ENCODE measurements at places on chromosomes 7 and 10.

- DNase-seq, result no peak
Observed at GRCh38 chr7:116886543-116887156, 24.3 kb downstream of the CAPZA2 start.

GRCh38 chr10:84715911-84716310, 387.5 kb downstream of the CCSER2 start:
- no peak for DNase-seq

- DNase-seq, result no peak
Observed at GRCh38 chr7:10070899-10071298, 902.8 kb upstream of the PHF14 start.

DNA sequence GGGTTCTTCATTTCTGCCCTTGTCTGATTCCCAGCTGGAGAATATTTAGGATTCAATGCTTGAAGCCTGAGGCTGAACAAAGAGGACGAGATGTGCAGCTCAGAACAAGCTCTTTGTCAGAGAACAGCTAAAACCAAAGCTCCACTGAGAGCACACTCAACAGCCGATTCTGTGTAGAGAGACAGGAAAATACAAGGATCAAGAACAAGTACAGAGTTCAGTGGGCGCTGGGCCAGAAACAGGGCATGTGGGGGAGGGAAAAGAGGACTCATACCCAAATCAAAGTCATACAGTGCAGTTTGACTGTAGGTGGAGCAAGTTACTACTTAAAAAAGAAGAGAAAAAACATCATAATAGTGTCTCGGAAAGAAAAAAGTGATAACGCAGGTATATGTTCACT, at the start of gene AGMO:
Gene AGMO, minus strand, starts transcription at position 181 of the 400 bp plus-strand sequence.
- no peak for DNase-seq

DNA sequence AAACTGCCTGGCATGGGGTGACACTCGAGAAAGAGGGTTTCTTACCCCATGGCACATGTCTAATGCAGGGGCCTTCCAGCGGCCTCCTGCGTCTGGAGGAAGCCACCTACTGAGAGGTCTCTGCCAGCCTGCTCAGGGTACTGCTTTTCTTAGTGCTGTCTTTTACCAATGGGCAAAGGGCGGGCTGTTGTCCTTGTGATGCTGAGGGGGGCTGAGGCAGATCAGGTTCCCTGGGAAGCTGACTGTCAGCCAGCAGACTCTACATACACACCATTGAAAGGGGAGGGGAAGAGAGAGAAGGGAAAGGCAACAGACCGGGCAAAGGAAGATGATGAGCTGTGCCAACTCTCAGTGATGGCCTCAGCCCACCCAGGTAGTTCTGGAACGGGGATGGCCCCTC, 48.7 kb downstream of the COL13A1 start:
- DNase-seq, result no peak

DNA sequence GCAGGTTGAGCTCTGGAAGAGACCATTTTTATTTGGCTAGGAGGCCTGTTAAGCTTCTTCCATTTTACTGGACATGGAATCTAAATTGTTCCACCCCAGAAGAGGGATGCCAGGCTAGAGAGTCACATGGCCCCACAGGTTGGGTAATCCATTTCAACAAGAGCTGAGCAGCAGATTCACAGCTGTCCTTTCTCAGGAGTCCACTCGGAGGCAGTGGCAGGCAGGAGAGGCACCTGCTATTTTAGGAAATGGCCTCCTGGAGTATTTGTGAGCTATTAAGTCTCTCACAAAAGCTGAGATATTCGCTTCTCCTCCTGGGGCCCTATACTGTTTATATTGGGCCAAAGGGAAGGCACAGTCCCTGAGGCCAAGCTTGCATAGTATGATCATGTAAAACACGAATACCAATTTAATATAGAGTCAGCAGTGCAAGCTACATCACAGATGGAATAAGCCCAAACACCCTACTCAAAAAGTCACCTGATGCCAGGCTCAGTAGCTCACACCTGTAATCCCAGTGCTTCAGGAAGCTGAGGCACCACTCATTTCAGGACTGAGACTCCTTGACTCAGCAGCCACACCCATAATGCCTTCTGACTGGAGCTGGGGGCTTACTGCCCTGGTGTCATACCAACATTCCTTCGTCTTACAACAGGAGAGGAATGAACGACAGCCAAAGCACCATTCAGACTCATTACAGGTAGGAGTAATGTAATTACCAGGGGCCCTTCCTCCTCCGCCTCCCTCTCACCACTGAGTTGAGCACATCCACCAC, 124.1 kb downstream of the LMBR1 start:
- no peak for DNase-seq

GRCh38 chr7:82056282-82056681, 286.4 kb upstream of the HGF start:
- DNase-seq, result no peak

GRCh38 chr7:13692548-13692947, 296.9 kb downstream of the ETV1 start:
- no peak for DNase-seq

DNA sequence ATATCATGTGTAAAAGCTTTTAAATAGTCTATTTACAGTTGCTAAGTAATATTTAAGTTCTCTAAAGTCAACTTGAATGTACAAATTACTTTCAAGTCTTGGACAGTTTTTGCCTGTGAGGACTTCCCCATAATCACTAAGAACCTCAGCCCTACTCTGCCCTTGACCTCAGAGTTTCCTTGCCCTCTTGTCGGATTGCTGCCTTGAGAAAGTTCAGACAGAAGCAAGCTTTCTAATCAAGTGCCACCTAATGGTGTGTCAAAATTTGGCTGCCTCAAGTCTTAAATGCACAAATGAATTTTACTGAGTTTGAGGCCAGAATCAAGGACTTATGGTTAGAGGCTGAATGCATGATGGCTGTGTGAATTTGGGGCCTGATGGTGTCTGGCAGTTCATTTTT, 88.3 kb upstream of the KAT6B start:
- no peak for DNase-seq

DNA sequence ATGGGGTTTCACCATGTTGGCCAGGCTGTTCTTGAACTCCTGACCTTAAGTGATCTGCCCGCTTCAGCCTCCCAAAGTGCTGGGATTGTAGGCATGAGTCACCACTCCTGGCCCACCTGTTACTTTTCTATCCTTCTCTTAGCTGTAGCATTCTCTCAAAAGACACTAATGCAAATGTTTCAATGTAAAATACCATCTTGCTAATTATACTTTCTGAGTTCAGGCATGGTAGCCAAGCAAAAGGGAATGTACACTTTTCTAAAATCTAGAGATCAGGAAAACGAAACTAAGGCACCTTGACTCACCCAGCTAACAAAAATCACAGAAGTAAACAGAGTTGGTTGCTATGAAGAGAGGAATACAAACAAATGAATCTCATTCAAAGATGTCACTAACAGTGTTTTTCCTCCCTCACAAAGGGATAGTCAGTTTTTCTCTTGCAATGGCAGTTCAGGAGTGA, 401.0 kb upstream of the NRP1 start:
- DNase-seq, result no peak

DNA sequence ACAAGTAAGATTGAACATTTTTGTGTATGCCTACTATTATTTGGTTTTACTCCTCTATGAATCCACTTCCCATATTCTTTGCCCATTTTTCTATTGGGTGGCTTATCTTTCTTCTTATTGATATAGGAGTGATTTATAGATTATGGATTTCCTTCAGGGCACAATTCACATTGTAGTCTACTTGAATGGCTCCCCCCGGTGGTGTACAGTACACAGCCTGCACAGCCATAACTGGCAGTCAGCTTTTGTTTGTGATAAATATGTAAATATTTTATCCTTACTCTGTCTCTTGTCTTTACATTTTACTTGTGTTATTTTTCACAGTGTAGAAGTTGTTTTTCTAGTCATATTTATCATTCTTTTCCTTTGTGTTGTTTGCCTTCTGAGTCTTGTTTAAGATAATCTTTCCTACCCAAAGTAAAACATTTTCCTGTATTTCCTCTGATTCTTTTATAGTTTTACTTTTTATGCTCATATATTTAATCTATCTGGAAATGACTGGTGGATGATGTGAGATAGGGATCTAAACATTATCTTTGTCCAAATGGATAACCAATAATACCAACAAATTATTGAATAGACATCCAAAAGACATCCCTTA, 23.9 kb upstream of the CALD1 start:
- no peak for DNase-seq

DNA sequence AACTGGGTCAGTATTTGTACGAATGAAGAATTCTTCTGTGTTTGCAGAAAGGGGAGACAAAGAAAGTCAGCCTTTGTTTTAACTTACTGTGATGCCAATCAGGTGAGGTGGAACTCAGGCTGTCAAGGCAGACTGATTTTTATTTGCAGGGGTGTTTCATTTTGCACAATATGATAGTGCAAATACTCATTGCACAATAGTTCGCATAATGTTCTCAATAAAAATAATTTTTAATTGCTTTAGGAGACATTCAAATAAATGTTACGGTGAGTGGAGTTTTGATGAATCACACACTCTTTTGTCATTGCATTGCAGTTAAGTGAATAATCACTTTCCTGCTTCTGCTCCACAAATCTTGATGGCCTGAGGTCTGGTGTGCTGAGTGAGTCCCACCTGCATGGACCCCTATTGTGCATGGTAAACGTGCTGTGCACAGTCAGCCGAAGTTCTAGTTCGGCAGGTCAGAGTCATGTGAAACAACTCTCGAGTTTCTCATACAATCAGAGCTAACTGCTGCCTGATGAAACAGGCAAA, 141.3 kb upstream of the FZD8 start:
- DNase-seq, result no peak

DNA sequence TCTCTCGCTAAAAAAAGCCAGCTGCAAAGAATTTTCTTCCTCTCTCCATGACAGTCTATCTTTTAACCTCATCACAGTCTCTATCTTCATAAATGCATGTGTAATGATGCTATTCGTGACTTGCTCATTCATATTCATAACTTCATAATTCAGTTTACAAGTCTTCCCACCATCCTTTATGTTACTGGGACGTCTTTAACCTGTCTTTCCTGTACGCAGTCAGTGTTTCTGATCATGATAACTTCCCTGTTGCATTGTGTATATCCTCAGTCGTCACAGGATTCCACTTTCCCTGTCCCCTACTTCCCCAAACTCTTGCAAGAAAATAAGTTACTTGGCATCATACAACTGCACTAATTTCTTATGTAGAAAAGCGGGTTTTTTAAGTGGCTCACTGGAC, 165.6 kb upstream of the ASAH2 start:
- DNase-seq, result no peak

GRCh38 chr7:104695563-104695962, 318.4 kb upstream of the KMT2E start:
- DNase-seq, result no peak

DNA sequence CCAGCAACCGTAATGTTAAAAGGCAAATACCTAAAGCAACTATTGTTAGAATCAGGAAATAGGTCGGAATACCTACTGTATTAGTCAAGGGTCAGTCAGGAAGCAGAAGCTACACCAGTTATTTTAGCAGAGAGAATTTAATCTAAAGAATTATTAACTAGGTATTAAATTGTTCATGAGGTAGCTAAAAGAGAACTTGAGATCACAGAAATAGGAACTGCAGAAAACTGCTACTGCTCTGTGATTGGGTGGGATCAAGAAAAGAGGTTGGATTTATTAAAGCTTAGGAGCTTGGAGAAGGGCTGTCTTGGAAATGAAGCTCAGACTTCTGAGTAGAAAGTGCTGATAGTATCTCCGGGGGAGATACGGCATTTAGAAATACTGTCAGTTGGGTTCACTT, 20.0 kb upstream of the ZNF438 start:
- no peak for DNase-seq

- DNase-seq, result no peak
Observed at GRCh38 chr7:31254926-31255325, 85.6 kb downstream of the NEUROD6 start.

DNA sequence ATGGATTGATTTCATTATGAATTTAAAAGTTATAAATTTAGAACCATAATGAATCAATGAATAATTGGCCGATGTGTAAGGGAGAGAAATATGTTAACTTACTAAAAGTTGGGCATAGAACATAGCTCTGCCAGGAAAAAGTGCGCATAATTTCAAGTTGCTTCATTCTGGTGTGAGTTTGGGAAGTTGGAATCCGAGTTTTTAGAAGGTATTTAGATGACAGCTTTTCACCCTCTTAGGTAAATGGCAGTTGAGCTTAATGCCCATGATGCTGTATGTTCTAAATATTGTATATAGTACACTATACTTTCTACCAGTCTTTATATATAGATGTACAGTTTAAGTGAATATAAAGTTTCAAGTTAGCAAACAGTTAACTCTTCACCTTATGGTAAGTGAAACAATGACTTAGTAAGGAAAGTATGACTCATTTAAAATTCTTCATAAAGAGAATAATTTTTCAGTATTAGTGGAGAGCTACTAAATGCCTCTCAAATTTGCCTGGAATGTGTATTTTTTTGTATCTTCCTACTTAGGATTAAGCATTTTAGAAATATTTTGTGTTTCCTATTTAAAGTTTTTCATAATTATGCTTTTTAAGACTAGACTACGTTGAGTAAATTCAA, 1.6 kb downstream of the C1GALT1 start:
- no peak for DNase-seq

- no peak for DNase-seq
Observed at GRCh38 chr10:122113945-122114747, 125.2 kb downstream of the TACC2 start.

DNA sequence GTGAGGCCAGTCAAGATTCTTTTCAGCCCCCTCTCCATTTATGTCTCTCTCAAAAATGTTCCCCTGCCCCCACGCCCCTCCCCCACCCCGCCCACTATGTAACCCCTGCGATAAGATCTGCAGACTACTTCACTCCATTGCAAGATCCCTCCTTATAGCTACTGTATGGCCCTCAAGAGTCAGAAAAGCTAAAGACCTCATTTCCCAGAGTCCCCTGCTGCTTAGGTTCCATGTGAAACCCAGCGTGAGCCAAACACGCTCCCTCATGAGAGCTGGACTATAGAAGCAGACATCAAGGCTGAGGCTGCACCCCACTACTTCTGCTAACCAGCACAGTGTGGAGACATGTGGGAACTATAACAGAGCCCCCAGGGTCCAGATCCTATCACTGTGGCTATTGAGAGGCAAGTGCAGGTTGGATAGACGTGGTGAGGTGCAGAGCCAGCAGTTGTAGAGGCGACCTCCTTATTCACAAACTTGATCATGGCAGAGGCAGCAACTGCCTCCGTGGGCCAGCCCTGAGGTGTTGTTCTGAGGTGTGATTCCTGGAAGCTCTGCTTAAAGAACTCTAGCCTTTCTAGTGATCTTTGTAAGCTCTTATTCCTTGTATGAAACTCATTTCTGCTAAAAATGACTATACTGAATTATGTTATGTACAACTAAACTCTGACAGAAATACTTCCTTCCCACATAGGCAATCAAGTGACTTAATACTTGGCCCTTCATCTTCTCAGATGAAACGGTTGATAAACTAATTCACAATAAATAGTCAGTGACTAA, 117.0 kb upstream of the ARID5B start:
- no peak for DNase-seq

GRCh38 chr7:79176859-79177477, 276.5 kb downstream of the MAGI2 start:
- no peak for DNase-seq

GRCh38 chr10:111801841-111802240, 381.7 kb downstream of the GPAM start:
- DNase-seq, result no peak
